Stimulated activated CD4-positive, alpha-beta T cell treated with anti-CD3 and anti-CD28 coated beads, TNF-alpha, amount 100 ng/mL, for 4 hours (primary cell): ENCODE measurements at places on chromosomes 7 and 10.

- DNase-seq = no peak
Measured at GRCh38 chr7:82247814-82248433, 195.7 kb downstream of the CACNA2D1 start.

GRCh38 chr10:114426476-114426875 is 22.2 kb upstream of the AFAP1L2 start:
- no peak for DNase-seq

DNA sequence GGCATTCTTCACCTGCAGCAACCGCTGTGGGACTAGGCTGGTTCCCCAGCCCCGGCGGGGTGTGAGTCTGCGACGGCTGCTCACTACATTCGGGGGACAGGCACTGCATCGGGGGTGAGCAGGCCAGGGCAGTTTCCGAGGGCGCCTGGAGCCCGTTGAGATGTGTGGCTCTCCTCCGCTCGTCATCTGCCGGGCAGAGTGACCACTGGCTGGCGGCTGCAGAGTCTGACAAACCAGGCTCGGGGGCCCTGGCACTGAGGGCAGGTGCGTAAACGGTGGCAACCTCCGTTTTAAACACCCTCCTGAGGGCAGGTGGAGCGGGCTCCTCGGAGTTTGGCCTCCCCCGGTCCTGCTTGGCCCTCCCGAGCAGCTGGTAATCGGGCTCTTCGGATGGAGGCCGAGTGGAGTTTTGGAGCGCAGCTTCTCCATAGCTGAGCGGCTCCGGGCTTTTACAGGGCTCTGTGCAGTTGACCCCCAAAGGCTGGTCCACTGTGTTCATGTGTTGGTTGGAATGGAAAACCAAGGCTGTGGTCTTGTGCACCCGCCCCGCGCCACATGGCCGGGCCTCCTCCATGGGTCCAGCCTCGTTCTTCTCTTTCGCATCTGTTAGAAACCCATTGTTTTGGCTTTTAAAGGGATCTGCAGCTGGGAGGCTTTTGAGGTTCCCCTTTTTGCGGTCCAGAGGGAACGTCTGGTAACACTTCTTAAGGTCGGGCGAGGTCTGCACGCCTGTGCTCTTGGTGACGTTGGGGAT is 20.9 kb downstream of the INSYN2A start:
- DNase-seq = no peak

GRCh38 chr7:131105799-131106680 is 221.6 kb upstream of the MKLN1 start:
- peak; percentile 78 for DNase-seq

DNA sequence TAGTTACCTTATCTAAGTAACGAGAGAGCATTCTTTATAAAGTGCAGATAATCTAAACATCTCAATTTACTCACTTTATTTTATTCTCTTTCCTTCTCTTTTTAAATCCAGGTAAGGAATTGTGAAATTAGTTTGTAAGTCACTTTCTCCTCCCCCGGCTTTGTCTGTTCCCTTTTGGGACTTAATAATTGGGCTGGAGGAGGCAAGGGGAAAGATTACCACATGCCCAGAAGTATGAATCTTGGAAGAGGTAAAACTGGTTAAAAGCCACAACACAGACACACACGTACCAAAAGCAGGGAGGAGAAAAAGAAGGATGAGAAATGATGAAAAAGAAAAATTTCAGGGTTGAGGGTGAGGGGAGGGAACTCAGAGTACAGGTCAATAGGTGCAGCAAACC is 63.3 kb upstream of the LRRC17 start:
- DNase-seq = no peak

DNA sequence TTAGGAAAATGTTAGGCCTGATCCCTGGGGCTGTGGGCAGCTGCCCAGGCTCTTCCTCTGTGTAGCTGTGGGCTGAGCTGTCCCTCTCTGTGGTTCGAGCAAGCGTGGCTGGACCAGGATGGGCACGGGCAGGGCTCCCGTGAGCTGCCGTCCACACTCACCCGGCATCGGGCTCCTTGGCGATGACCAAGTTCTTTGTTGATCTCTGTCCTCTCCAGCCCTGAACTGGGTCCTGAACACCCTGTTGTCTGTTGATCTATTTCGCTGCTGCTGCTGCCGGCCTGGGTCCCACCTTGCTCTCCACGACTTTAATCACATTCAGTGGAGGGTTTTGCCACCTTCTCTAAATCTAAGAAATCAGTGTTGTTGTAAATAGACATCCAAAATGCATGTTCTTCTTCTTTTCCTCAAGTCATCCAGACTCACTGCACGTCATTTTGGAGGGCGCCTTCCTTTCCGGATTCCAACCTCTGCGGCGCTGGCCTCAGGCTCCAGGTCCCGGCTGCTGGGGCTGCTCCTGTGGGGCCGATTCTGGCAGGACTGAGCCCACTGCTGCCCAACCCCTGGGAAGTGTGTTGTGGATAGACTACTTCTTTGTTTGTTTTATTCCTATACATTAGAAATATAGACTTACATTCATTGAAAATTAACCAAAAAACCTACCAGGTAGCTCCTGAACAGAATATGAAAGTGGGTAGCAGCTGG is 100.6 kb downstream of the DYNC2I1 start:
- no peak for DNase-seq

- DNase-seq = no peak
Measured at GRCh38 chr7:502296-502695, 17.4 kb downstream of the PDGFA start.

GRCh38 chr7:121390617-121391016 is 5.5 kb downstream of the FAM3C start:
- no peak for DNase-seq

GRCh38 chr7:128710481-128710880 is 28.7 kb upstream of the CALU start:
- no peak for DNase-seq

GRCh38 chr7:70237831-70238575 is 639.7 kb downstream of the AUTS2 start:
- no peak for DNase-seq

DNA sequence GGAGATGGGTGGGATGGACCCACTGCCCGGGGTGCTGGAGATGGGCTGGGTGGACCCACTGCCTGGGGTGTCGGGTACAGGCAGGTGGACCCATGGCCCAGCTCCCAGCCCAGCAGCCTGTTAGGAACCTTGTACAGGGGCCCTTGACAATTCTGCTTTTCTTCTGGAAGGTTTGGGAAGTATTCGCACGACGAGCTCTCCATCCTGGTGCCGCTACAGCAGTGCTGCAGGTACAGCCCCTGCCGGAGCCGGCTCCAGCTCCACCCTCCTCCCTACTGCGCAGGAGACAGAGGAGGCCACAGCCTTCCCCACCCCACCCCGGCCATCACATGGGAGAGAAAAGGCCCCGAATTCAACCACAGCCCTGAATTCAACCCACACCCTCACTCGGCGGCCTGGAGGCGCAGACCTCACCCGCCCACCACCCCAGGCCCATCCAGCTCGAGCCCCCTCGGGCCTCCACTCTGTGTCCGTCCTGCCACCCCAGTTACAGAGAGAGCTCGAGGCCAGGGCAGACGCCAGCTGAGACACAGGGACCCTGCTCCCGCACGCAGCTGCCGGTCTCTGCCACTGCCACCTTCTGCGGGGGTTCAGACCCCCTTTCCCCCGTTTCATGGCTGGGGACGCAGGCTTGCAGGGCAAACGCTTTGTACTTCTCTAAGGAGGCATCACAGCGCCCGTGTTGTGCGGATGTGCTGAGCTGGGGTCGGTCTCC is 31.3 kb upstream of the FOXL3 start:
- DNase-seq = no peak
